ENCODE measurements at places on chromosomes 1 and 21. TPM values are rescaled to one million over a fixed set of nuclear protein-coding genes. Genes with fewer than 3 reads are reported as not detected.
A peak's percentile ranks its signal among the peaks of the same experiment; 100 is the strongest.

DNA sequence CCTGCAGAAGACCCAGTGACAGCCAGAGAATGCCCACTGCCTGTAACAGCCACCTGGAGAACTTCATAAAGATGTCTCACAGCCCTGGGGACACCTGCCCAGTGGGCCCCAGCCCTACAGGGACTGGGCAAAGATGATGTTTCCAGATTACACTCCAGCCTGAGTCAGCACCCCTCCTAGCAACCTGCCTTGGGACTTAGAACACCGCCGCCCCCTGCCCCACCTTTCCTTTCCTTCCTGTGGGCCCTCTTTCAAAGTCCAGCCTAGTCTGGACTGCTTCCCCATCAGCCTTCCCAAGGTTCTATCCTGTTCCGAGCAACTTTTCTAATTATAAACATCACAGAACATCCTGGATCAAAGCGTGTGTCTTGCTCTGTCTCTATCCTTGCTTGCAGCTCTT, 14.7 kb upstream of the PINK1 start:
- no peak for DNase-seq
- H3K36me3 ChIP-seq, result no peaks in the 10 kb centered on the region
- H3K27me3 ChIP-seq, result peaks cover 13% of the 10 kb centered on the region
- no peaks in the 10 kb centered on the region for H3K4me1 ChIP-seq
- no peak overlapping the region for H3K27ac ChIP-seq
- H3K4me3 ChIP-seq, result no peak overlapping the region

DNA sequence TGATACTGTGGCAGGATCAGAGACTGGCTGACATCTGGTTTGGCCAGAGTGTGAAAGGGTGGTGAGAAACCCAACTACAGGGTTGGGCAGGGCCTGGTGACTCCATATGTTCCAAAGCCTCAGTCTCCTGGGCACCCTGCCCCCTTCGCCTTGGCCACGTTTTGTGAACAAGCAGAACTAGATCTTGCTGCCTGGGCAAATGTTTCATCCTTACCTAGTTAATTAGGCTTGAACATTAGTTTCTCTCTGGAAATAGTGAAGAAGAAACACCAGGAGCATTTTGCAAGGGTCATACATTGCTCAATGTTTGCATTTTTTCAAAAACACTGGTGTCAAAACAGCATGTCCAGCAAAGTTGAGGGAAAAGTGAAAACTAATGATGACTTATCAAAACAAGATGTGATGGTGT, 60.5 kb downstream of the MAP3K7CL start:
- no peak overlapping the region for H3K4me3 ChIP-seq
- H3K4me1 ChIP-seq, result peaks cover 2% of the 10 kb centered on the region
- no peaks in the 10 kb centered on the region for H3K36me3 ChIP-seq
- H3K27ac ChIP-seq, result no peak overlapping the region
- no peak for DNase-seq

AUNIP gene
- 8.1 TPM for total RNA-seq

SELP gene
- 0.18 TPM for total RNA-seq

- H3K27ac ChIP-seq, result no peak within 1 kb of the TSS
- H3K4me1 ChIP-seq, result no peaks in the 10 kb centered on the region
- peaks cover 11% of the 10 kb centered on the region for H3K27me3 ChIP-seq
- no peaks in the 10 kb centered on the region for H3K36me3 ChIP-seq
These were observed at the start of gene C1orf210 for GRCh38 chr1:43285269-43285990. C1orf210 (minus strand) TSS chr1:43285581; CDS start chr1:43283270, 2,311 bp downstream.

- H3K4me1 ChIP-seq, result peaks cover 8% of the 10 kb centered on the region
- no peak for DNase-seq
- H3K27ac ChIP-seq, result no peak overlapping the region
- H3K27me3 ChIP-seq, result no peaks in the 10 kb centered on the region
- H3K36me3 ChIP-seq, result no peaks in the 10 kb centered on the region
These were observed 7.5 kb downstream of the C1orf198 start for GRCh38 chr1:230860617-230861384.

LRRC39 gene
- 0.82 TPM for total RNA-seq

DNA sequence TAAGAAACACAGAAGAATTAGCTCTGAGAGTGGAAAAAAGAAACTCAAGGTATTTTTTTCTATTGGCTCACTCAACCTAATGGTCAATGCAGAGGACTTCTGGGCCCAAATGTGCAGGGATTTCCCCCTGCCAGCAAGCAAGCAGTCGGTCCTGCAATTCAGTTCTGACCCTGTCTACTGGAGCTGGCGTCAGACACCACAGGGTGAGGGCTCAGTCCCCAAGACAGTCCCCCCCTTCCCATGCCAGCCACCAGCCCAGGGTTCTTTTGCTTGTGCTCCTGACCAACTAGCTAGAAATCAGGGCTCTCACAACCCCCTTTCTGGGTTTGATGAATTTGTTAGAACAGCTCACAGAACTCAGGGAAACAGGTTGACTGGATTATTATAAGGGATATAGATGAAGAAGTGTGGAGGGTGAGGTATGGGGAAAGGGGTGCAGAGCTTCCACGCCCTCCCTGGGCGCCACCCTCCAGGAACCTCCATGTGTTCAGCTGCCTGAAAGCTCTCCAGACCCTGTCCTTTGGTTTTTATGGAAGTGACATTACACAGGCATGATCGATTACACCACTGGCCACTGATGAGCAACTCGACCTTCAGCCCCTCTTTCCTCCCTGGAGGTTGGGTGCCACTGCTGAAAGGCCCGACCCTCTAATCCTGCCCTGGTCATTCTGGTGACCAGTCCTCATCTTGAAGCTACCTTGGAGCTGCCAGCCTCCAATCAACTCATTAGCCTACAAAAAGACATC, 22.5 kb upstream of the PWP2 start:
- H3K4me1 ChIP-seq, result peaks cover 90% of the 10 kb centered on the region
- H3K27ac ChIP-seq, result peak overlapping the region; percentile 97
- peaks cover 76% of the 10 kb centered on the region for H3K36me3 ChIP-seq

DNA sequence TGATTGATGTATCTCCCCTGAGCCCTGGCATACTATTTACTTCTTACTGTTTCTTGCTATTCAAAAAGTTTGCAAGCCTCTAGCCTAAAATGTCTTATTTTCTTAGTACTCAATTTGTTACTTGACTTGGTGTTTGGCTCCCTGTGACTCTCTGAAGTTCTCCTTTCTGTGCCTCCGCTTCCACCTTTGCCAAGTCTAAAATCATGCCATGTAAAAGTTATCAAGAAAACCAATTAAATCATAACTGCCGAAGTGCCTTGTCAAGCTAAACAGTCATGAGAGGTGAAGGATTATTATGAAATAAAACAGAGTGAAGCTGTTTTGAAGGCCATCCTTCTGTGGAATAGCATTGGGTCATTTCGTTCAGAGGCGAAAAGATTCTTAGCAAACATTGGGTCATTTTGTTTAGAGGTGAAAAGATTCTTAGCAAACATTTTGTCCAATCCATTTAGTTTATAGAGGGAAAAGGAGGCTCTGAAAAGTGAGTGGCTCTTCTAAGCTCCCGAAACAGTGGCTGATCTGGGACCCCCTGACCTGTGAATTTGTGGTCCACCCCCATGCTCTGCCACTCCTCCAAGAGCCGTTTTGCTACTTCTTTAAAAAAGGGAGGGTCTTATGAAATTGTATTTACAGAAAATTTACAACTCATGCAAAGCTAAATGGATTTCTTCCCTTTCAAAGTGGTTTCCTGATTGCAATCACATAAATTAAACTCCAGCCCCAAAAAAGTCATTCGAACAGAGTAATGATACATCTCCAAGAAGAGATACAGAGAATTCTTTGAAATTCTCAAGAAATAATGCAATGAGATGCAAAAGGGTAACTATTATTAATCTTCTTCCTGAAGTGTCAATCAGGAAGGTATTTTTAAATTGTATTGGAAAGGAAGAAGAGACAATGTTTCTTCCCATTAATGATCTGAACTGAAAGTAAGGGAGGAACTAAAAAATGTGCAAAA, 141.4 kb downstream of the RUNX1 start:
- no peaks in the 10 kb centered on the region for H3K36me3 ChIP-seq
- H3K27me3 ChIP-seq, result no peaks in the 10 kb centered on the region
- H3K4me1 ChIP-seq, result peaks cover 12% of the 10 kb centered on the region
- H3K27ac ChIP-seq, result no peak overlapping the region

DNA sequence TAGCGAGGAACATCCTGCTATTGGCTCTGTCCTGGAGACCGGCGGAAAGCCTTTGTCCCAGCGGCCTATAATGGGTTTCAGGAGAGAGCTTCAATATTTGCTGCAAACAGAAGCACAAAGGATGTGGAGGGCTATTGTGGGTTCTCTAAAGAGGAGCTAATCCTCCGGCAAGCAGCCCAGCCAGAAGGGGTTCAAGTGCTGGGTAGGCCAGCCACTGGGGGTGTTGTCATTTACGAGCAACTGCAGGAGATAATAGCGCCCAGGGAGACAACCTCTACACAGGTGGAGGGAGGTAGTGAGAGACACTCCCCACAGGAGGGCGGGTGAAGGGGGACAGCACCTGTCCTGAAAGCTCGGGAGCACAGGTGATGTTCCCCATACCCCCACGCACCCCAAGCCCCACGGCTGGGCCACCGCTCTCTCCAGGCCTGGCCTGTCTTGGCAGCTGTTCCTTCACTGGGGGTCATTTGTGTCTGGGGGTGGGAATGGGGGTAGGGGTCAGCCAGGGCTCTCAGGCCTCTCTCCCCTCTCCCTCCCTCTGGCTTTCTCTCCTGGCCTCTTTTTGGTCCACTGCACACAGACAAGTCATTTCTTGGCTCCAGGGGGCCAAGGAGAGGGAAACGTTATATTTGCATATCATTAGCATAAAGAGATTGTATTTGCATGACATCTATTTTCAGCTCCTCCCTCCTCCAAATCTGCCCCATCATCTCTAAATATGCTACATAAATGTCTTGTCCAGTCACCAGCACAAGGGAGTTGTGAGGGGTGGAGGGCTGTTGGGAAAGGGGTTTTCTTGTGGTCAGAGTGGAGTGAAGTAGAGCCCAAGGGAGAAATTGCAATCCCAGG, 22.0 kb upstream of the SLC26A9 start:
- no peak overlapping the region for H3K27ac ChIP-seq
- peaks cover 6% of the 10 kb centered on the region for H3K4me1 ChIP-seq

GRCh38 chr1:186559601-186560116, 98.7 kb upstream of the PDC start:
- H3K4me1 ChIP-seq, result no peaks in the 10 kb centered on the region
- H3K27ac ChIP-seq, result no peak overlapping the region
- H3K4me3 ChIP-seq, result no peak overlapping the region
- peaks cover 3% of the 10 kb centered on the region for H3K27me3 ChIP-seq
- DNase-seq, result no peak
- no peaks in the 10 kb centered on the region for H3K36me3 ChIP-seq

SEC16B gene
- 0.42 TPM for total RNA-seq

- H3K36me3 ChIP-seq, result no peaks in the 10 kb centered on the region
- no peak overlapping the region for H3K4me3 ChIP-seq
- H3K27me3 ChIP-seq, result peaks cover 6% of the 10 kb centered on the region
- no peak overlapping the region for H3K27ac ChIP-seq
- DNase-seq, result no peak
These were observed 117.5 kb downstream of the PRDM16 start for GRCh38 chr1:3186526-3186921.
